ENCODE measurements at places on chromosomes 1 and 21. TPM values are rescaled to one million over a fixed set of nuclear protein-coding genes. Genes with fewer than 3 reads are reported as not detected.
A peak's percentile ranks its signal among the peaks of the same experiment; 100 is the strongest.

- DNase-seq = no peak
Observed at GRCh38 chr1:201595381-201595780, 56.5 kb downstream of the NAV1 start.

GRCh38 chr1:192601567-192601966, 26.0 kb downstream of the RGS1 start:
- peak; percentile 51 for DNase-seq

DNA sequence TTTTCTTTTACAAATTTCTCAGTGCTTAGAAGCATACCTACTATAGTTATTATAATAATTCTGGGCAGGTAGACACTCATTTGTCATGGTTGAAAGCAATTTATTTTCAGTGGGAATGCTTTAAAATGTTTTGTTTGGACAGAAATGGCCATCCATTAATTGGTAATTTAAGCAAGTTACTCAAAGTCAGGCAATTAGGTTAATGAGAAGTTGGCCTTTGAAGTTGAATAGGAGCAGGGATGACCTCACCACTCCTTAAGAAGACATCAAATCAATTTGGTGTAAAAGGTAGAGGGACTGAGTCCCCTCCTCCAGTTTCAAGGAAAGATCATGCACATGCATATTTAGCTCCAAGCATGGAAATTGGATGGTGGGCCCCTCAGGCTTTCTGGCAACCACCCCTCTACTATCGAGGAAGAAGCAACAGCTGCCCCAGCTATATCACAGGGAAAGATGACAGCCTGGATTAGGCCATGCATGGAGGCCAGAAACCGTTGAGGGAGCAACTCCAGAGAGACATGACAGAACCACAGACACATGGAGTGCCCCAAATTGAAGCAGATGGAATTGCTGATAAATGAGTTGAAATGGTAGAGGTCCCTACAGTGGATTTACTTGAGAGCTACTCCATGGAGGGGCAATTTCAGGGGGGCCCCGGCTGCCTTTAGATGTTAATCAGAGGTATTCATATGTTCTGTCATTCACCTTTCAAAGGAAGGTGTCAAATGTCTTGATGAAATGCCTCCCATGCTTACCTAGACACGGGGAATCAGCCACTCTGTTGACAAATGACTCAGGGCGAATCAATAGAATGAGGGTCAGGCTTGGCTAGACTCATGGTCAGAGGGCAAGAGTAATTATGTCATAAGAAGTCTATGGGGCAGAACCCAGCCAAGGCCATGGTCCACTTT, 26.7 kb downstream of the HLX start:
- no peak for DNase-seq

- no peak for DNase-seq
Observed at GRCh38 chr1:169570172-169570574, 16.1 kb downstream of the F5 start.

DNA sequence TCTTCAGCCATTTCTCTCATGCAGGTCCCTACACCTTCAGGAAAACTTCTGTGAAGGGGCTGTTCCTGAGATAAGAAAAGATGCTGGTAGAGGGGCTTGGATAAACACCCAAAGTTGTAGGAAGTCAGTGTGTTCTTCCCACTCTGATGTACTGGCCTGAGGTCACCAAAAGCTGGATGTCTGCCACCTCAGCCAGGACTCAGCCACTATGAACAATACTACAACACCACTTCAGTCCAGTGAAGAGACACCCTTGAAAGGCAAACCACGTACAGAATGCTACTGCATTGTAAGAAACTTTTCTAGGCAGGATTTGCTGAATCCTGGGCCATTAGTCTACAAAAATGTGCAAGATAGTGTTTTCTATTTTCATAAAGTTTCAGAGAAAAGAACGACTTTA, 2.4 kb downstream of the PTPN14 start:
- DNase-seq = peak; percentile 63

DNA sequence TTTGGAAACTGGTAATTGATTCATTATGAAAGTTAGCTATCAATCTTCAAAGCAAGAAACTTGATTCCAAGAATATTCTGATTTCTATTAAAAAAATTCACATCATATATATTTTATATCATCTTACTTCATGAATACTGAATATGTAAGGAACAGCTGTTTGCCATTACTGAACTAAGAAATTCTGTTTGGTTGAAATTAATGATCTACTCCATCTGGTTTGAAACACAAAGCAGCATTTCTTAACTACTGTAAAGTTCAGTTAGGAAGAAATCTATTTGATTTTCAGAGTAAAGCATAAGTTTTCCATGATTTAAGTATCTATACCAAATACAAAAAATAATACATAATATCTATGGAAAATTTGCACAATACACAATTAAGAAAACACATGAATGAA, 66.0 kb upstream of the SCYL3 start:
- DNase-seq = no peak

DNA sequence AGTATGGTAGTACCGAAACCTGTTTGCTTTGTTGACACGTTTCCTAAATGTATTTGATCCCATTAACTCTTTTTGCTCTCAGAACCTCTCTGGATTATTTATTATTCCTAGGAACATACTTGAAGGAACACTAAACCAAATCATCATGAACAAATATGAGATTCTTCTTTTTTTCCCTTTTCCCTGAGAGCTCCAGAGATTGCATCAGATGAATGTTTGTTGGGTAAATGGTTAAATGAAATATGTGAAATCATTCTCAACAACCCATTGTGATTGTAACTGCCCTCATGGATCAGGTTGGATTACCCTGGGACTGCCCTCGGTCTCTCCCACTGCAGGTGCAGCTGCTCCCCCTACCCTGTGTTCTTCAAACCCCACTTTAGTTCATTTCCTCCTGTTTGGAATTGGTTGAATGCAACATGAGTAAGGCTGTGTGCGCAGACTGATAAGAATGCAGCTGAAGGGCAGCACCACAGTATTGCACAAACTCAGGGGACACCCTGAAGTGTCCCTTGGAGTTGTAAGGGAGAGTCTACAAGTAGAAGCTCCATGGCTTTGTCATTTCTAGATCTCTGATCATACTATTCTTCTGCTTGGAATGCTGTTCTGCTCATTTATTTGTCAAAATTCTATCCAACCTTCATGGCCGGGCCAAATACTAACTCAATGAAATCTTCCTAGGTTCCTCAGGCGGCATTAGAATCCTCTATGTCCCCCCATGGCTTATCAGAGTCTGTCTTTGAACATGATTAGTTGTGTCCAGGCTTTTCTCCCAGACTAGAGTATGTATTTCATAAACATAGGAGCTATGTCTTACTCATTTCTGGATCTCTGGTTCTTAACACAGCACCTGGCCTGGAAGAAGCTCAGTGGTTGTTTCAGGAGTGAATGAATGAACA, 47.1 kb upstream of the NEK2 start:
- no peak for DNase-seq

GRCh38 chr1:169371404-169371803, 3.4 kb downstream of the BLZF1 start:
- DNase-seq = no peak

- DNase-seq = no peak
Observed at GRCh38 chr1:155008015-155008941, 5.7 kb downstream of the ZBTB7B start.

- DNase-seq = peak; percentile 48
Observed at GRCh38 chr1:183734543-183735036, 70.3 kb upstream of the RGL1 start.

DNA sequence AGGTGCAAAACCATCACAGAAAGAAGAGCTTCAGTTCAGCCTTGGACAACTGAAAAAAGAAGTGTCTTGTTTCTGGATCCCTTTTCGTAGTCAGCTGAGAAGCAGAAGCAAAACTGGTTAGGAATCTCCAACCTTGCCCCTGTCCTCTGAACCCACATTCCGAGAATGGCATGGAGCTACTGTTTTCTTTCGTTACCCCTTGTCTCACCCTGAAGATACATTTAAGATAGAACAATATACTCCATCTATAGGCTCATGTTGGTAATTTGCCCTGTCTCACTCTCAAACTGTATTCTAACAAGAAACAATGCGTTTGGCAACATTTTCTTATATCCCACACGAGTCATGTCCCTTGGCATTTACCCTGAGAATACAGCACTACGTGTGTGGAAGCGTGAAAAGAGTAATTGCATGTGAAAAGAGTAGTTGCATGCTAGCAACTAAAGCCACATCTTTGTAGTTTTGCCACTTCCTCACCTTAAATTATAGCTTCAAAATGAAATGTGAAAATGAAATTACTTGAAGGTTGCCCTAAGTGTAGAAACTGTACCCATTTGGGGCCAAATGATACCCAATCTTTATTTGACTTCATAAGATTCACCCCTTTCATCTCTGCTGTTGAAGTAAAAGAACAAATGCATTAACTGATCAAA, 5.3 kb downstream of the SLAMF7 start:
- no peak for DNase-seq

DNA sequence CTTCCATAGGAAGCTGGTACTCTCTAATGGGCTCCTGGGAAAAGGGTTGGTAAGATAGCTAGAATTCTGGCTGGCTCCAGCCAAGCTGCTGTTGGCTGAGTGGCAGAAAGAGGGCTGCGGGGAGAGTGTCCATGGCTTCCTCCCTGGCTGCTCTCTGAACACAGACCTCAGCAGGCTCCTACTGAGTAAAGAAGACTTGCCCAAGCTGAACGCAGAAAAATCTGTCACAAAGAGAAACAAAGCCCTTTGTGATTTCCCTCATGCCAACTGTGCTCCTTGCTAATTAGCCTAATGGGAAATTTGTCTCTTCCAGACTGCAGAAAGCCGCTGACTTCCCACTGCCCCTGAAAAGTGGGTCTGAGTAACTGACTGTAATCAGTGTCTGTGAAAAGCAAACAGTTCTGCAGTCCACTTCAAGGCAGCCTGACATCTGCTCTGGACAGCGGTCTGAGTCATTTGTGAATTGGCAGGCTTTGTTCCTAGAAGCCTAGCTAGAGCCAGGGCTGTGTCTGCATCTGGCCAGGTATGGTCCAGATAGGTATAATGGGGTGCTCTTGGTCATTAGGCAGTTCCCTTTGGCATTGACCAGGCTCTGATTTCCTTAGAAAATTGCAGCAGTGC, 282.8 kb downstream of the ZNF648 start:
- no peak for DNase-seq

- DNase-seq = no peak
Observed at GRCh38 chr21:14857529-14857928, 207.3 kb downstream of the NRIP1 start.

GRCh38 chr1:117613249-117613968, 7.6 kb downstream of the TENT5C start:
- DNase-seq = no peak

GRCh38 chr21:36613554-36613953, 85.4 kb upstream of the SIM2 start:
- no peak for DNase-seq

GRCh38 chr1:8348777-8349472, 31.0 kb downstream of the SLC45A1 start:
- peak; percentile 58 for DNase-seq

DNA sequence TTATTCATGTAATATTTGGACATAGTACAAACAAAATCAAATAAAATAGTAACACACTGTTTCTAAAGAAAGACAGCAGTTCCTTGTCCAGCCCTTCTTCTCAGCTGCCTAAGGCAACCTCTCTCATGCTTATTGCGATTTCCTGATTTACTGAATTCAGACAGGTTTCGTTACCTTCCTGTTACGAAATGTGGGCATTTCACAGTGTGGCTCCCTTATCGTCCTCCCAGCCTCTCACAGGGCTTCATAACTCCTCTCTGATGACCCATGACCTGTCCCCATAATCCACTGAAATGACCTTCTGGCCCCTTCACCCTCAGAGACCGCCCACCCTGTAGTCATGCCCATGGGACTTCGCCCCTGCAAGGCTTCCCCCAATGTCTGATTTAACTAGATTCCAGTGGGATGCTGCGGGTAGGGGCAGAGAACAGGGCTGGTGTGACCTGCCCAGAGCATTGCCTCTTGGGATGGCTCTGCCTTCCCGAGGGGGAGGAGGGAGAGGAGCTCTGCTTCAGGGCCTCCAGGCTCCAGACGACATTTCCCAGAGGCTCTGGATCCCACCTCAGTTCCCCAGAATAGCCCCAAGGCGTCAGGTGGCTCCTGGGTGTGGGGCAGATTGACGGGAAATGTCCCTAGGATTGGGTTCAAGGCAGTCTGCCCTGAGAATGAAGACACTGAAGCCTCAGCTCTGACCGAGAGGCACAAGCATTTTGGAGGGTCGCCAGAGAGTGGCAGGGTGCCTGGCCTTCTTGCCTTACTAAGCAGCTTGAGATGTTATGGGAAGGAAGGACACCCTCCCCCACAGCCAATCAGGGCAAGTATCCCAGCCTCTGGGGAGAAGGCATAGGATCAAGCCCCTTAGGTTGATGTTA, 20.6 kb downstream of the PADI2 start:
- DNase-seq = no peak

GRCh38 chr1:31677401-31677800, 26.4 kb downstream of the COL16A1 start:
- DNase-seq = no peak

DNA sequence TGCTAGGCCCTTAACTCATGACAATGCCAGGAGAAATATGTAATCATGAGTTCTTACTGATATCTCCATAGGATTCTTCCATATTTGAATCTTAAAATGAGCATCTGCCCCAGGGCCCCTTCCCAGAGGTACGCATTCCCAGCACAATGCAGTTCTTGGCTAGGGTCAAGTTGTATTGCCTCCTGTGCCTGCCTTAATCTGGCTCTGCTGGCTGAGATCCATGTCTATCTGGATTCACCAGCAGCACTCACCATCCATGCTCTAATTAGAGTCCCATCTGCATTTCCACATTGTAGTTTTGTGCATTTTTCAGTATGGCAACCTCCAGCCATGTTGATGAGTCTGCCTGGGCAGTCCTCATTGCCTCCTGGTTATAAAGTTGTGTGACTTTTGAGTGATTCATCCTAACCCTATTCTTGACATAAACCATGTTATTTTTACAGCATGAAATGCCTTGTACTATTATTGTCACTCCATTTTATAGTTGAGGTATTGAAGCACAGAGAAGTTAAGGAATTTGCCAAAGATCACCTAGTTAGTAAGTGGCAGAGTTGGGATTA, 55.9 kb downstream of the CAMSAP2 start:
- peak; percentile 39 for DNase-seq

- DNase-seq = no peak
Observed at GRCh38 chr1:216389774-216390173, 33.5 kb downstream of the USH2A start.

DNA sequence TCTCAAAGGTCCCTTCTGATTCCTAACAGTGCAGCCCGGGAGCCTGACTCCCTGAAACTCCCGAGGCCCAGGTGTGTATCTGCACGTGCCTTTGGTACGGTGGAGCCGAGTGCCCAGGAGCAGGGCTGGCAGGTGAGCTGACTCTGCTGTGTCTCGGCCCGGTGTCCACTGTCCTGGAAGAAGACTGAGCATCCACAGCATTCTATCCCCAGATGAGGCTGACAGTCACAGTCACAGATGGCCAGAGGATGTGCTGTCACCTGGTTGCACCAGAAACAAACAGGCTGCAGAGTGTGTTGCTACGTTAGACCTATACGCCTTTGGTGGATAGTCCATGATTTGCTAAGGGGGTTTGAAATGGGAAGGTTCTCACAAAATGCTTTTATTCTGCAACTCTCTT, 9.8 kb downstream of the ETV3L start:
- no peak for DNase-seq

- DNase-seq = no peak
Observed at GRCh38 chr1:29875557-29876028, 639.3 kb downstream of the PTPRU start.

- no peak for DNase-seq
Observed at GRCh38 chr1:109381573-109381972, 16.1 kb downstream of the SORT1 start.

The CA14 gene
- total RNA-seq = not detected

The PLA2G5 gene
- not detected for total RNA-seq

The ANGPTL1 gene
- not detected for total RNA-seq

The BSND gene
- total RNA-seq = not detected

The SARS1 gene
- total RNA-seq = 373 TPM
